ENCODE measurements at places on chromosomes 4 and X. TPM values are rescaled to one million over a fixed set of nuclear protein-coding genes. Genes with fewer than 3 reads are reported as not detected.

Gene CCDC120
- total RNA-seq, result 11.8 TPM

Gene RUFY3
- total RNA-seq, result 36.0 TPM

Gene IGFBP7
- total RNA-seq, result 0.55 TPM

Gene FGF2
- total RNA-seq, result 153 TPM

Gene PABPC1L2B
- total RNA-seq, result 1.7 TPM

Gene RTL3
- total RNA-seq, result not detected

Gene ASIC5
- total RNA-seq, result not detected

Gene NR0B1
- total RNA-seq, result 0.15 TPM

Gene MAGEC3
- not detected for total RNA-seq

Gene UGT2B7
- total RNA-seq, result not detected

Gene PAGE1
- total RNA-seq, result not detected

Gene CYSLTR1
- total RNA-seq, result 0.09 TPM

Gene KIAA1210
- not detected for total RNA-seq

DNA sequence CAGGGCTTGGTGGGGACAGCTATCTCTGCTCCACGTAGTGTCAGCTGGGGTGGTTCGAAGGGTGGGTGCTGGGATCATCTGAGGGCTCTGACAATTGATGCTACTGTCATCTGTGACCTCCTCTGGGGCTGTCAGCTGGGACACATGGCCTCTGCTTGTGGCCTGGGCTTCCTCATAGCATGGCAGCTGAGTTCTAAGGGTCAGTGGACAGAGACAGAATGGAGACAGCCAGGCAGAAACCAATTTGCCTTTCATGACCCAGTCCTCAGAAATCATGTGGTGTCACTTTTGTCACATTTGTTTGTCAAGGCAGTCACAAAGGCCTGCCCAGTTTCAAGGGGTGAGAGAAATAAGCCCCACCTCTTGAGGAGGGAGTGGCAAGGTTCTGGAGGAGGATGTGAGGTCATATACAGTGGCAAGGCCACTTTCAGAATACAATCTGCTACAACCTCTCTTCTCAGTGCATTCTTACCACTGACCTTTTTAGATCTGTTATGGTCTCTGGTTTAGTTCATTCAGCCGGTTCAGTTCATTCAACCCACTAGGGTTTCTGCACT, 103.6 kb upstream of the BCOR start:
- DNase-seq, result no peak

- DNase-seq, result no peak
Measured at GRCh38 chr4:34258176-34258575, 1986.1 kb downstream of the ARAP2 start.

- no peak for DNase-seq
Measured at GRCh38 chr4:38101563-38101962, 141.4 kb downstream of the PTTG2 start.

DNA sequence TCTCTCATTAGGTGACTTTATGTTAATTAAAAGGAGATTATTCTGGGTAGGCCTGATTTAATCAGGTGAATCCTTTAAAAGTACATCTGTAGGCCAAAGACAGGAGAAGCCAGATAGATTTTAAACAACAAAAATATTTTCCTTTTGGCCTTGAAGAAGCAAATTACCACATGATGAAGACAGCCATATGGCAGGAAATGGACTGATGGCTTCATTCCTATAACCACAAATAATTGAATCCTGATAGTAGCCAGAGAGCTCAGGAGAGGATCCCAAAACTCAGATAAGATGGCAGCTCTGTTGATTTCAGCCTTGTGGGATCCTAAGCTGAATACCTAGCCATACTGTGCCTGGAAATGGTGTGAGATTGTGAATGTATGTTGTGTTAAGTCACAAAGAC, 66.1 kb upstream of the PRKX start:
- no peak for DNase-seq

DNA sequence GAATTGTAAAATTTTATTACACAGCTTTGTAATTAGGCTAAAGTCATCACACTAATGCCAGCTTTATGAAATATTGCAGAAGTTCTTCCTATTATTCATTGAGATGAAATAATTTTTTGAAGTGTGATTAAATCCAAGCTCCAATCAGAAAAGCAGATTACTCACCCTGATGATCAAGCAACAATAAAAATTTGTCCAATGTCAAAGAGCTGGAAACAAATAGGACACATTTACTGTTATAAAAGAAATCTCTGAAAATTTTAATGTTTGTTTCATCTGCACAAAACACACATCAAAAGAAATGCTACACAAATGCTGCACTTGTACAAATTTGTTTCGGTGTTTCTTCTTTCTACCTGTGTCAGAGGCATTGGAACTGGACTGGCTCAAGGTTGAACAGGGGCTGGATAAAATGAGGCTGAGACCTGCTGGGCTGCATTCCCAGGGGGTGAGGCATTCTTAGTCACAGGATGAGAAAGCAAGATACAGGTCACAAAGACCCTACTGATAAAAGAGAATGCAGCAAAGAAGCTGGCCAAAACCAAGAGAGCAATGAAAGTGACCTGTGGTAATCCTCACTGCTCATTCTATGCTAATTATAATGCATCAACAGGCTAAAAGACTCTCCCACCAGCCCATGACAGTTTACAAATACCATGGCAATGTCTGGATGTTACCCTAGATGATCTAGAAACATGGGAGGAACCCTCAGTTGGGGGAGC, 78.3 kb downstream of the GASK1B start:
- DNase-seq, result no peak

GRCh38 chr4:123755655-123756054, 359.1 kb downstream of the SPRY1 start:
- no peak for DNase-seq

DNA sequence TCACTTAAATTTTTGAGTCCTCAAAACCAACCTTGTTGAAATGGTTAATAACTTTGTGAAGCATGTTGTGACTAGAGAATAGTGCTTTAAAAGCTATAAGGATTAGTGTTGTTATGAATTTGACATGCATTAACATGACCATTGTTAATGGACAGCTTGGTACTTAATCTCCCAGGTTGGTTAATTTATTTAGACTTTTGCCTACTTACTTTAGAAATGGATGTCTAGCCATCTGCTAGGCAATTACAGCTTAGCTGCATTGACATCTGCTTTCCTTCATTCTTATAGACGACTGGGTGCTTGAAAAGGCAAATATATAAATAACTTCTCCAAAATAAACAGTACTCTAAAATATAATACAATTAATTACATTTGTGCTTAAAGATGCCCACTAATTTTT, 368.0 kb downstream of the CCSER1 start:
- DNase-seq, result no peak

DNA sequence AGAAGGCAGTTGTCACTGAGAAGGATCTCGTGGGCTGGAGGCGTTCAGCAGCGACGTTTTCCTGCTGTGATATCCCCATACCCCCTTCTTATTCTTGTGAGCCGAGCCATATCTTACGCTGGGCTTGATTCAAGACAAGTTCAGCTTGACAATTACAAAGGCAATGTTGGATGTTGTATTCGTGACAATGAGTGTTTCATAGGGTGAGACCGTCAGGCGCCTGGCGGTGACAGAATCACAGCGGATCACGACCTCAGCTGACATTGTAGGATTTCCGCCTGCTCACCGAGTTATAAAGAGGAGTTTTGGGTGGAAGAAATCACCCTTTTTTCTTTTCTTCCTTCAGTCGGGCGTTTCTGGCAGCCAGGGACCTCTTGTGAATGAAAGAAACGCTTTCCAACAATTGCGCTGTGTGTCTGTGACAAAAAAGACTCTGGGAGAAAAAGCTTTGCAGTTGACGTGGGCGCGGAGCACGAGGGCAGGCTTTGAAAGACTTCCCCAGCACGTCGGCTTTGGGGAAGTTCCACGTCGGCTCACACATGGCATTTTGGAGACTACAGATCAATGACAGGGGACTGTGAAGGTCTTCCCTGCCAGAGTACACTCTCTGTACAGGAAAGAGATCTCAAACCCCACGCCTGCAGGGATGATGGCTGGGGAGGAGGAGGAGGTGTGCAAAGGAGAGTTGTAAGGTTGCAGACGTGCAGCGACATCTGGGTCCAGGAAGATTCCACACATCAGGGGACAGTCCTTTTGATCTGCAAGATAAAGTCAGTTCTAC, 135.4 kb downstream of the CRLF2 start:
- no peak for DNase-seq

DNA sequence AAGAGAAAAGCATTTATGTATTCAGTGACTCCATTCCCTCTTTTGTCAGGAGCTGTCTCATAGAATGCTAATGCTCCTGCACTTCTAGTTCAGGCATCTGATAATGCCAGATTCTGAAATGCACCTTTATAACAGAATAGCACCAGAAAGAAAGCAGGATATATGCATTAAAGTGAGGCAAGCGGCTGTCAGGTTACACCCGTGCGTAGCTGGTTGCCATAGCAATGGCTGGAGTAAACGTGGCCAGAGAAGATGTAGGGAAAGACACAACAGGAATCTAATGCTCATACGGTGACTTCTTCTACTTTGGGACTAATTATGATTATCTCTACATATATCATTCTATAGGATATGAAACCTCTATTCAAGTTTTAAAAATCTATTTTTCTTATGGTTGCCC, 5.9 kb downstream of the EMCN start:
- DNase-seq, result no peak

DNA sequence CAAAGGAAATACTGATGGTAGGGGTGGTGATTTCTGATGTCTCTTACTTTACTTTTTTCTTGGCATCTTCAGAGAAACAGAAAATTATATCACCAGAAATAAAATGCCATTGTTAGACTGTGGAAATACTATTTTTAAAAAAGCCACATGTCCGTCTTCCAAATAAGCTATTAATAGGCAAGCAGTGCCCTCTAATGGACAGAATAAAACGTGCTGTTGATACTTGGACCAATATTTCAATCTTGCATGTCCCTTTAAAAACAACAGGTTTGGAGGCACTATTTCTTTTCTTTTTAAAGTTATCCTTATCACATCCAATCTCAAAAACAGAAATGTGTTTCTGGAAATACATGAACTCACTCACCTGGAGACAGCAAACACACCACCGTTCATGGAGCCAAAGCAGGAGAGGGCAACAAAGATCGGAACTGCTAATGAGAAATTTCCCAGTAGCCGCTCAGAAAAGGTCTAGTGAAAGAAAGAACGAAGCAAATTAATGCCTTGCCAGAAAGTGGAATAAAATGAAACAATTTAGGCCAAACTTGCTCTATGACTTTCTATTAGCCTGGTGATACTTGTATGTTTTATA, 59.2 kb downstream of the SLC7A11 start:
- no peak for DNase-seq

GRCh38 chr4:121784975-121785374, 16.1 kb upstream of the EXOSC9 start:
- no peak for DNase-seq

GRCh38 chr4:68129793-68130192, at the start of gene TMPRSS11F:
Gene TMPRSS11F (minus strand): TSS chr4:68129869. CDS start chr4:68129820, 49 bp downstream.
- DNase-seq, result no peak

- DNase-seq, result no peak
Measured at GRCh38 chr4:2963966-2964471, 648 bp downstream of the GRK4 start.

- DNase-seq, result no peak
Measured at GRCh38 chr4:56976283-56976836, 1.0 kb downstream of the NOA1 start.

DNA sequence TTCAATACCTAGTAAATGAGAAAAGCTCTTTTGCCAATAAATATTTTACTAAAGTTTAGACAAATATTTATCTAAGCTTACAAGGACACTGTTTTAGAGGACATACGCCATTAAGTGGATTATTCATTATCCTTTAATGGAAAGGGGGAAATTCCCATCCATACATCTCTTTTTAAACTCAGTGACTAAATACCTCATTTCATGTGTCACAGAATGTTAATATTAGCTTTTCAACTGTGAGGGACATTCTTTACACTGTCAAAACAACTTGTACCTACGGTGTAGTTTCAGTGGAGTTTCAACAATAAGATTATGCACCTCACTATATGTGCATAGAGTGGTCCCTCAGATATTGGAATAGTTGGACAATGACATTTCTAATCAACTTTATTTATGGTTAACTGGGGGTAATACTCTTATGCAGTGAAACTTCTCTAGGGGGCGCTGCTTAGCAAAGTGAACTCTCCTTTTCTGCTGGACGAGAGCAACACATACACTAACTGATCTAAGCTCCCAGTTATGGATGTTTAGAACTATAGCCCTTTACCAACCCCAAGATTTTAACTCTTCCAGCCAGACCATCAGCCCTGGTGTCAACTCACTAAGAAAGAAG, 9.7 kb downstream of the HS6ST2 start:
- DNase-seq, result no peak

DNA sequence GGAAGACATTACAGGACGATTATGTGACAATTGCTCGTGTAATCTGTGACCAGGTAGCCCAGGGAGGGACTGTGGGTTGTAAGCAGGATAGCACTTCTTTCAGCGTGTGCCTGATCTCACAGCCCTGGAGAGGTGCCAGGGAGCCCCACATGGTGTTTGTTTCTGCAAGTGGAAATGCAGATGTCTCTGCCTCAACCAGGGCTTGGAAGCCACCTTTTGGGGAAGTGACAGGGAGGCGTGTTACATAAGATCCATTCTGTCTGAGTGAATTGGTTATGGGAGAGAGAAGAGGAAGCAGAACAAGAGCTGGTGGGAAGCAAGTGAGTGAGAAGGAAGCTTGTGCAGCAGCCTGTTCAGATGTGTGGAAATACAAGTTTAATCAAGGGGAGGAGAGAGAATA, 104.5 kb upstream of the GATB start:
- no peak for DNase-seq

- no peak for DNase-seq
Measured at GRCh38 chr4:36761607-36762006, 480.2 kb downstream of the DTHD1 start.

GRCh38 chr4:15318621-15319348, 109.0 kb upstream of the C1QTNF7 start:
- no peak for DNase-seq

GRCh38 chr4:16206848-16207247, 19.4 kb downstream of the TAPT1 start:
- no peak for DNase-seq

GRCh38 chr4:5446595-5447226, 261.6 kb downstream of the EVC2 start:
- DNase-seq, result peak; percentile 22

DNA sequence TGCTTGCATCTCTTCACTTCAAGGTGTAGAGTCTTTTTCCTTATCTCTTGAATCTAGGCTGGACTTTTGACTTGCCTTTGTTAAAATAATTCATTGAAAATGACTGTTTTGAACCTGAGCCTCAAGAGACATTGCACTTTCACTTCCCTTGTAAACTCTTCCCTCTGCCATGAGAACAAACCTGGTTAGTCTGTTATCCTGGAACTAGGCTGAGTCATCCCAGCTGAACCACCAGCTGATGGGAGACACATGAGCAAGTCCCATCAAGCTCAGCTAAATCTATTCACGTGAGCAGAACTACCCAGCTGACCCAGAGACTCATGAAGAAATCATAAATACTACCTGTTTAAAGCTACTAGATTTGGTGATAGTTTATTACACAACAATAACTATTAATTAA, 202.3 kb upstream of the CENPE start:
- no peak for DNase-seq

DNA sequence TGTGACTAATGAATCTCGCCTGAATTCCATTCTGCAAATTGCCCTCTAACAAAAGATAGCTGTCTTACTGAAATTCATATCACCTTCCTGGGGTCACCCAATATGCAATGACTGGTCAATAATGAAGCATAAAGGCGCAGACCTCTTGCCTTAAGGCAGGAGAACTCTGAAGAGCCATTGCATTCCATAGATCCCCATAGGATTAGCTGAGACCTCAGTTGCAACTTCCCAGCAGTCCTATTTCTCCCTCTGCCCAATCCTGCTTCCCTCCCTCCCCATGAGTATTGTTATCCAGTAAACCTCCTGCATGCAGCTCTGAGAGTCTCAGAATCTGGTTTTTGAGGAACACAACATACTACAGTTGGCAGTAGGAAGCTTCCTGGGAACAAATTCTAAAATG, 396.5 kb downstream of the DCAF12L2 start:
- DNase-seq, result no peak

- DNase-seq, result no peak
Measured at GRCh38 chrX:153827016-153827415, 3.3 kb downstream of the PDZD4 start.

Measured in H1 (cell line).